NCI-H2081 (cell line): ENCODE measurements at places on chromosomes 1 and 21.

- DNase-seq, result no peak
Measured at GRCh38 chr1:48803474-48803873, 26.8 kb upstream of the BEND5 start.

- no peak for DNase-seq
Measured at GRCh38 chr1:211236633-211237320, 22.4 kb upstream of the RCOR3 start.

DNA sequence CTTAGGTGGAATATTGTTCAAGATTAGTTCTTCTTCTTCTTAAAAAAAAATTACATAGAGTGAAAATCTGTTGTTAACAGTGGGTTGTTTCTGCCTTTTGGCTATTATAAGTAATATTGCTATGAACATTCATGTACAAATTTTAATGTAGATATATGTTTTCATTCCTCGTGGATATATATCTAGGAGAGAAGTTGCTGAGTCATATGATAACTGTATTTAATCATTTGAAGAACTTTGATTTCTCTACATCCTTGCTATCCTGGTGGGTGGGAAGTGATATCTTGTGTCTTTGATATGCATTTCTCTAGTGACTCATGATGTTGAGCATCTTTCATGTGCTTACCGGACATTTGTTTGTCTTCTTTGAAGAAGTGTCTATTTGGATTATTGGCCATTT, 29.9 kb downstream of the MAST2 start:
- DNase-seq, result no peak

GRCh38 chr1:46131093-46131492, 1.3 kb downstream of the PIK3R3 start:
- DNase-seq, result no peak

GRCh38 chr1:15736038-15736891, at the start of gene SLC25A34:
Gene SLC25A34, plus strand, starts transcription at chr1:15736258. Its CDS starts 228 bp downstream, at chr1:15736486.
- peak; percentile 71 for DNase-seq

- DNase-seq, result no peak
Measured at GRCh38 chr1:206947255-206947654, 989 bp upstream of the PIGR start.

GRCh38 chr1:240503558-240503957, 108.4 kb downstream of the GREM2 start:
- no peak for DNase-seq

- DNase-seq, result no peak
Measured at GRCh38 chr1:38263438-38263837, 216.8 kb upstream of the POU3F1 start.

DNA sequence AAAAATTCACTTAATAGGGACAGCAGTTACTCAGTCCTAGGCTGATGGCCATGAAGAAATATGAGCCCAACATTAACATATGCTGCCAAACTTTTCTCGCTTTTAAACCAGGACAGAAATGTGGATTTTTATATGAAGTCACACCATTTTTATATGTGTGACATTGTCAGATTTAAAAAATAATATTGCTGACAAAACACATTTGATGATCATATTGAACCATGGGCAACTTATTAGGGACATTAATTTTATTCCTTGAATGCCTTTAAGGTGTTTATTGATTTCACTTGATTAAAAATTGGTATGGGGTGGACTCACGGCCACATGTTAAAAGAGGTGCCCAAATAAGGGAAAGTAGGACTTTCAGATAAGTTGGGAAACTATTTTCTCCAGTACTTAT, 58.6 kb downstream of the RPRD2 start:
- no peak for DNase-seq

DNA sequence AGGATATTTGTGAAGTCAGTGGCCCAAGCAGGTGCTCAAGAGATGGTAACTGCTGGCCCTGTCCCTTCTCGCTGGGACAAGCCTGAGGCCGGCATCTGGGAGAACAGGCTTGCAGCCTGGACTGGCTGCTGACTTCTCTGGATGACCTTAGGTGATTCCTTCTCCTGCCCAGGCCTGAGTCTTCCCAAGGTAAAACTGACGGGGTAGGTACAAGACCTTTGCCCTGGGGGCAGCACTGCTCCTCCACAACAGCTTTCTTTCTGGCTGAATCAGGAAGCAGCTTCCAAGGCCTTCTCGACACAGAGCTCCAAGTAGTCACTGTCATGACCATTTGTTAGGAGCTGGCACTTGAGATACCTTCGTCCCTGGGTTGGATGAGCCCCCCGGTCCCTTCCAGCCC, 59.6 kb downstream of the DMRTB1 start:
- no peak for DNase-seq

- DNase-seq, result no peak
Measured at GRCh38 chr1:199226163-199226562, 587.3 kb downstream of the PTPRC start.

DNA sequence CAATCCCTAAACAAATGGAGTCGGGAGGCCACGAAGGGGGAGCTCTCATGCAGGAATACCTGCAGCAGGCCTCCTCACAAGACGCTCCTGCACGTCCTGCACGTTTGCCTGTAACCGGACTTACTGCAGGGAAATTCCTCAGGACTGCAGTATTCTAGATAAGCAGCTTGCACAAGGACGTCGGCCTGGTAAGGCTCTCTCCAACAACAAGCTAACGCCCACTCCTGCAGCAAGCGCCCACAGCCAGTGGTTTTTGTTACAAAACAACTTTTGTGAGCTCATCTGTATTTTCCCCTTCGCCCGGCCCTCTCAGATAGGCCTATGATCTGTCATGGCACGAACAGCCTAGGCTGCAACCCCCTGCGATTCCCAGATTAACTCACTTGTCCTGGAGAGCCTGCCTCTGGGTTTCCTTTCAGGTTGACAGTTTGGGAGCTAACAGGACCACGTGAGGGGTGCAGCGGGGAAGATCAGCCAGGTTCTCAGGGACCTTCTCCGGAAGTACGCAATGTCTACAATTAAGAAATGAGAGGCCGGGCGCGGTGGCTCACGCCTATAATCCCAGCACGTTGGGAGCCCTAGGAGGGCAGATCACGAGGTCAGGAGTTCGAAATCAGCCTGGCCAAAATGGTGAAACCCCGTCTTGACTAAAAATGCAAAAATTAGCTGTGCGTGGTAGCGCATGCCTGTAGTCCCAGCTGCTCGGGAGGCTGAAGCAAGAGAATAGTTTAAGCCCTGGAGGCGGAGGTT, 921 bp upstream of the MIB2 start:
- no peak for DNase-seq

- DNase-seq, result no peak
Measured at GRCh38 chr1:78377356-78377928, 113.3 kb upstream of the PTGFR start.

DNA sequence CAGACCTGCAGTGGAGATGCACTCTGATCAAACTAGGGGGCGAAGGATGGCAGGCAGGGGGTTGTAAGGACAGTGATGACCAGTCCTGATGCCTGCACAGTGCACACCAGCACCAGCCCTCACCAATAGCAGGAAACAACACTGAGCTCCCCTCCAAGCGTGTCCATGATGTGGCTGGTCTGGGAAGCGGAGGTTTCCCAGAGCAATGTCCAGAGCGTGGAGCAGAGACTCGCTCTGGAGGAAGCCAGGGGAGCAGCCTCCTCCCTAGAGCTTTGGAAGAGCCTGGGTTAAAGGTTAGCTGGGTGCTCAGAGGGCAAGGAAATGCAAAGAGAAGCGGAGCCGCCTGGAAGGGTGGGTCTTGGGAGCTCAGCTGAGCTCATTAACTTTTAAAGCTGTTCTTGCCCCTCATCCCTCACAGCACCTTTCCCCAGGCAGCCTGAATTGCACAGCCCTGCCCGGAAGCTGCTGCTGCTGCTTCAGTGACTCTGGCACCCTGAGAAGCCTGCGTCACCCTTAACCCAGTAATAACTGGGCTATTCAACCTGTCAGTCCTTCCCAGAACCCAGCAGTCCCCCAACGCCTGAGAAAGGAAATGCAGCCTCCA, 162.2 kb upstream of the RAB4A start:
- DNase-seq, result no peak

DNA sequence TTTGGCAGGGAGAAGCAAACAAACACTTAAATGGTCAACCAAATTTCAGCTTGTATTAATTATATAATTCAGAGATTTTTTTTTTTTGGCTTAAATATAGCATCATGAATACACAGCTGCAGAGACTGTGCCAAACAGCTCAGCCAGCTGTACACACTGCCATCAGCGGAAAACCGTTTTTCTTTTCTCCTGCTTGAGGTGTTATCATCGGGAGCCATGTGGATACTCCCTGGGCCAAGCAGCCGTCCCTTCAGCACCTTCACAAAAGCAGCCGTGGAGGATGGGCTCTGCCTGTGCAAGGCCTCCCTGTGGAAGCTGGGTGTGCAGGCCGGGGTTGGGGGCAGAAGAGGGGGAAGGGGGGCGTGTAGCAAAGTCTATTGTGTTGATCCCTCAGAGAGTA, 85.0 kb downstream of the NUF2 start:
- peak; percentile 99 for DNase-seq

DNA sequence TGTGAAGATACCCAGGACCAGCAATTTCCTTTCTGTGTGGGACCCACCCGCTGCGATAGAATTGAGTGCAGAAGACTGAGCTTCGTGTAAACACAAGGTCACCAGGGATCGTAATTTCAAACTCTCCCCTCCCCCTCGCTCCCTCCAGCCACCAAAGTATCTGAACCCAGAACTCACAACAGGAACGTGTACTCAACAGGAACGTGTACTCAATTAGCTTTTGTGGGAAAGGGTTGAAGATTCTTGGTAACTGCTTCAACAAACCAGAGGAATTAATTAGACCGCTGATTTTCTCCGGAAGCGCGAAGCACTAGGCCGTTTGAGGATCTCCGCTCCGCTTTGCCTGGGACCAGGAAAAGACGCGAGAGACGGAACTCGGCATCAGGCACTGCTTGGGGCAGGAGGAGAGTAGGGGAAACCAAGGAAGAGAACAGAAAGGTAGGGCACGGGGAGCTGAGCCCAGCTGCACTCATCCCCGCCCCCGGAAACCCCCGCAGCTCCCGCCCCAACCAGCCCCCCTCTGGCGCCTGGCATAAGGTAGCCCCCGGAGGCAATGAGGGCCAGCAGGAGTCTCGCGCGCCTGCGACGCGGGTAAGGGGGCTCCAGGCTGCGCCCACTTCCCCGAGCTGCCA, 453 bp downstream of the DRAM2 start:
- peak; percentile 74 for DNase-seq

DNA sequence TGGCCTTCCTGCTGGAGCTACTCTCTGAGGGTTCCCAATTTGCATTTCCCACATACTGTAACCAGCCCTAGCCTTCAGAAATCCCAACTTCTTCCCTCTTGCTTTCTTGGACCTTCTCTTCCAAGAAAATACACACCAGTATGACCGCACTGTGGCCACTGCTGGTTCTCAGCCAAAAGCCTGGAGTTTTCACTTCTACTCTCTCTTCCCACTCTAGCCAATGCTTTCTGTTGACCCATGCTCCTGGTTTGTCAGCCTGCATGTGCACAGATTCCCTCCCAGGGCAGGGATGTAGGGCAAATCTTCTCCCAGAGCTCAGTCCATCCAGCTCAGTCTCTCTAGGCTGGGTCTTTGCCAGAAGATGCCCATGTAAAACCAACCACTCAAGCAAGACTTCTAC, 664 bp downstream of the SLAMF1 start:
- no peak for DNase-seq

DNA sequence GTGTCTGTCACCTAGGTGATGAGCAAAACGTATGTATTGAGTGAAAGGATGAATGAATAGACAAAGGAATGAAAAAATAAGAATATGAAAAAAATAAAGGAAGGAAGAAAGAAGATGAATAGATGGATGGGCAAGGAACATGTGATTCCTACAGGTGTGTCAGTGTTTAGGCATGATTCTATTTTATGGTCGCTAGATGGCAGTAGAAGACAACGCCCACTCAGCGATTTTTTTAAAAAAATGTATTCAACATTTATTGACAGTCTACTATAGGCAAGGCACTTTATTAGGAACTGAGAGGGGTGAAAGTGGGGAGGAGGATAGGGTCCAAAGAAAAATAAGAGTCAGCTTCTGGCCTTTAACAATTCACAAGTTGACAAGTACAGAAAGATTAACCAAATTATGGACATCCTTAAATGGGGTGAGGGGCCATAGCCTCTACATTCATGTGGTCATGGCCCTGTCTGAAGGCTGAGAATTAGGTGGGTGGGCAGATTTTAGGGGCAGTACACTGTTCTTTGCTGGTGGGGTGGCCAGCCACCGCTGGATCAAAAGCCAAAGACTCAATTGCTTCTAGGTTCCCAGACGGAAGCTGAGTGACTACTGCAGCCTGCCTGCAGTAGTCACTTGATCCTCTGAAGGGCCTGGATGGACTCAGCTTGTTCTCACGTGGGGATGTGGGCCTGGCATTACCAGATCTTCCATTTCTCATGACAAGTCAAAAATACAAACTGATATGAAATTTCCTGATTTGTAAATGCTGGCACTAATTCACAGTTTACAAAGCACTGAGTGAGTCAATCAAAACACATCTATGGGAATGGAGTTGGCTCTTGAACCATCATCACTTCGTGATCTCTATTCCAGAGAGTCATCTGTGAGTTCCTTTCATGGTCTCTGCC, 83.9 kb downstream of the FASLG start:
- peak; percentile 43 for DNase-seq

GRCh38 chr1:230322421-230322756, 103.7 kb downstream of the PGBD5 start:
- no peak for DNase-seq

GRCh38 chr1:171590022-171590421, 32.0 kb upstream of the MYOCOS start:
- DNase-seq, result no peak

- no peak for DNase-seq
Measured at GRCh38 chr1:180911640-180912191, 981 bp upstream of the KIAA1614 start.

- DNase-seq, result no peak
Measured at GRCh38 chr1:248886237-248886895, 19.7 kb upstream of the PGBD2 start.

- DNase-seq, result peak; percentile 46
Measured at GRCh38 chr21:45542242-45542666, at the start of gene SLC19A1. Gene SLC19A1, minus strand, starts transcription at chr21:45542440. Its CDS starts 4,481 bp downstream, at chr21:45537959.

- peak; percentile 15 for DNase-seq
Measured at GRCh38 chr1:231192620-231193163, 30.8 kb downstream of the TRIM67 start.

DNA sequence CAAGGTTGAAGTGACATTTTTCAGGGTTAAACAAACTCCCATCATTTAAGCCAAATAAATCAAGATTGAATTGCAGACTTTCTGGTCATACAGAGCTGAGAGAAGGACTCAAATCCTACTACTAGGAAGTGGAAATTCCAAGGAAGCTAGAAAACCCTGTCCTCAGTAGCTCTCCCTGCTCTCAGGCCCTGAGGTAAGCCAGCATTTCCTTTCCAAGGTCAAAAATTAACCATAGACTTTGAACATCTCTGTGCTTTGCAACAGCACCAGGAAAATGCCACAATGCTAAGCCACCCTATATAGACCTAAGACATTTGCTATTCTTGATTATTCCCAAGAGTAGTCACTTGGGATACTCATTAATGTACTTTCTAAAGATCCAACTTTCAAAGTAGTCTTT, 45.1 kb downstream of the LUZP1 start:
- DNase-seq, result no peak

- DNase-seq, result no peak
Measured at GRCh38 chr1:3258386-3259003, 189.5 kb downstream of the PRDM16 start.

- DNase-seq, result no peak
Measured at GRCh38 chr1:234541286-234541975, 62.5 kb upstream of the TARBP1 start.
